ENCODE measurements at places on chromosomes 3 and 15. TPM values are rescaled to one million over a fixed set of nuclear protein-coding genes. Genes with fewer than 3 reads are reported as not detected.

Gene PCCB
- 16.3 TPM for polyA plus RNA-seq

Gene DNASE1L3
- polyA plus RNA-seq: 7.5 TPM

Gene GOLGA8Q
- polyA plus RNA-seq: 0.22 TPM

Gene RFC4
- 17.8 TPM for polyA plus RNA-seq

Gene CHRNA5
- 1.5 TPM for polyA plus RNA-seq

Gene RAB43
- polyA plus RNA-seq: 6.5 TPM

Gene CD200
- 0.90 TPM for polyA plus RNA-seq

Measured in esophagus (tissue), 2 donors.